ENCODE measurements at places on chromosomes 7 and 10. TPM values are rescaled to one million over a fixed set of nuclear protein-coding genes. Genes with fewer than 3 reads are reported as not detected.

Gene EIF5AL1
- 0.94 TPM for total RNA-seq

DNA sequence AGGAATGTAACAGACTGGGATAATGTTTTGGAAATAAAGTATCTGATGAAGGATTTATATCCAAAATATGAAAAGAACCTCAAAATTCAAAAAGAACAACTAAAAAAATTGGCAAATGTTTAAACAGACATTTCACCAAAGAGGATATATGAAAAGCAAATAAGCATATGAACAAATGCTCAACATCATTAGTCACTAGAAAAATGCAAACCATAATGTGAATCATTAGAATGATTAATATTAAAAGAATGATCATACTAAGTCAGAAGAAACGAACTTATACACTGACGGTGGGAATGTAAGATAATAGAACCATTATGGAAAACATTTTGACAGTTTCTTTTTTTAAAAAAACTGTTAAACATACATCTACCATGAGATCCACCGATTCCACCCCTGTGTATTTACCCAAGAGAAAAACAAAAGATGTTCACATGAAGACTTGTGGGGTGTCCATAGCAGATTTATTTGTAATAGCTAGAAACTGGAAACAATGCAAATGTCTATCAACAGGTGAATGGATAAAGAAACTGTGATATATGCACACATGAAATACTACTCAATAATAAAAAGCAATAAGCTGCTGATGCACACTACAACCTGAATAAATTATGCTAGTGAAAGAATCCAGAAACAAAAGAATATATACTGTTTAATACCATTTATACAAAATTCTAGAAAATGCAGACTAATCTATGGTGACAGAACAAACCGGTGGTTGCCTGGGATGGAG, 35.7 kb downstream of the PRKG1 start:
- no peaks in the 10 kb centered on the region for H3K4me1 ChIP-seq
- H3K36me3 ChIP-seq: no peaks in the 10 kb centered on the region
- H3K4me3 ChIP-seq: no peak overlapping the region
- DNase-seq: no peak

Gene FANK1
- total RNA-seq: 0.96 TPM

GRCh38 chr7:12765431-12766100, 78.1 kb downstream of the ARL4A start:
- H3K27me3 ChIP-seq: peaks cover 9% of the 10 kb centered on the region
- no peak for DNase-seq
- H3K4me3 ChIP-seq: no peak overlapping the region
- H3K36me3 ChIP-seq: no peaks in the 10 kb centered on the region
- no peaks in the 10 kb centered on the region for H3K4me1 ChIP-seq
- H3K27ac ChIP-seq: no peak overlapping the region

Gene PITRM1
- 65.2 TPM for total RNA-seq

DNA sequence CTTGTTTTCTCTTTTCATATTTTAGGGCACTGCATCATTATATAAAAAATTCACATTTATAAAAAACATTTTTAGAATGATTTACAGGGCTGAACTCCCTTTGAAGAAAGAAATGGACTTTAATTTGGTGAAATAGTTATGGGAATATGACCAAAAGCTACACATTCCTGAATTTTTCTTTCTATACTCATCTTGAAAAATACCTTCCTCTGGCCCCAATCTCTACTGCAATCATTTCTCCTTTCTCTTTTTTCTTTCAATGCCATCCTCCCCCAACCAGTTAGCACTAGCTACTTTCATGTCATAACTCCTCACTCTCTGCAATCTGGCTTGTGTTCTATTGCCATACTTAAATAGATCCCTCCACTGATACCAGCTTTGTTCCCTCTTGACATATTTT, 6.2 kb downstream of the WNT8B start:
- peaks cover 8% of the 10 kb centered on the region for H3K36me3 ChIP-seq
- peaks cover 13% of the 10 kb centered on the region for H3K27me3 ChIP-seq
- DNase-seq: no peak
- H3K4me3 ChIP-seq: no peak overlapping the region
- H3K27ac ChIP-seq: no peak overlapping the region

DNA sequence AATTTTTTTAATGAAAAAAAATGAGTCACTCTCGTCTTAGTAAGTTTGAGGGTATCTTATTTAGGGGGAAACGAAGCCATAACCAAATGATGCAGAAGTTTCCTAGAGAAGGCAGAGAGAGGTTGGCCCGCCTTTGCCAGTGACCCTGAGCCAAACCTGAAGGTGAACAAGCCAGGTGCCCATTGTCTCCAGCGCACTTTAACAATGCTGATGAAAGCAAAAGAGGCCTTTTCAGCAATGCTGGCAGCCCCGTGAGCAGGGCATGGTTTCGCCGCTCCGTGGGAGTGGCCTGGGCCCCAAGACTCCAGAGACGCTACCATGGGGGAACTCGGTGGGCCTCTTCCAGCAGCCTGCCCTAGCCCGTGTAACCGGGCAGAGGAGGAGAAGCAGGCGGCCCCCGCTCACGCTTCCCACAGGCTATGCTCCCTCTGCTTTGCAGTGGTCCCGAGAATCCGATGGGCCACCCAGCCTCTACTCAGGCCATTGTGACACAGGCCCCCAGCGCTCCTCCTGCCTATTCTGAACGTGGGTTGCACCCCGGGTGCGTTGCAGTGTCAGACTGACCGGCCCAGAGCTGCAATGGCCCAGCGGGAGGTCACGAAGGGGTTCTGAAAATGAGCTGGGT, 14.0 kb upstream of the UNCX start:
- DNase-seq: no peak
- no peak overlapping the region for H3K4me3 ChIP-seq
- no peaks in the 10 kb centered on the region for H3K36me3 ChIP-seq
- no peaks in the 10 kb centered on the region for H3K4me1 ChIP-seq
- H3K27me3 ChIP-seq: peaks cover 34% of the 10 kb centered on the region

Data from activated naive CD8-positive, alpha-beta T cell treated with anti-CD3 and anti-CD28 coated beads, Interleukin-2, amount 10 ng/mL, durations not matched to agents 7 days and 5 days (primary cell).